ENCODE measurements at places on chromosomes 12 and 14. TPM values are rescaled to one million over a fixed set of nuclear protein-coding genes. Genes with fewer than 3 reads are reported as not detected.

GRCh38 chr14:76129851-76130576, 21.7 kb upstream of the GPATCH2L start:
- no peaks in the 10 kb centered on the region for H3K4me1 ChIP-seq
- no peak for DNase-seq
- no peak overlapping the region for H3K4me3 ChIP-seq
- H3K27me3 ChIP-seq = peaks cover 26% of the 10 kb centered on the region
- H3K36me3 ChIP-seq = no peaks in the 10 kb centered on the region
- no peak overlapping the region for H3K27ac ChIP-seq

- H3K27me3 ChIP-seq = no peaks in the 10 kb centered on the region
- H3K36me3 ChIP-seq = no peaks in the 10 kb centered on the region
- no peak overlapping the region for H3K4me3 ChIP-seq
- no peak overlapping the region for H3K27ac ChIP-seq
- DNase-seq = no peak
- no peaks in the 10 kb centered on the region for H3K4me1 ChIP-seq
Measured at GRCh38 chr12:125742413-125742812, 677.2 kb downstream of the AACS start.

- DNase-seq = no peak
- no peak overlapping the region for H3K27ac ChIP-seq
- H3K4me3 ChIP-seq = no peak overlapping the region
- H3K27me3 ChIP-seq = peaks cover 11% of the 10 kb centered on the region
Measured at GRCh38 chr12:130983328-130984017, 29.8 kb downstream of the ADGRD1 start.

DNA sequence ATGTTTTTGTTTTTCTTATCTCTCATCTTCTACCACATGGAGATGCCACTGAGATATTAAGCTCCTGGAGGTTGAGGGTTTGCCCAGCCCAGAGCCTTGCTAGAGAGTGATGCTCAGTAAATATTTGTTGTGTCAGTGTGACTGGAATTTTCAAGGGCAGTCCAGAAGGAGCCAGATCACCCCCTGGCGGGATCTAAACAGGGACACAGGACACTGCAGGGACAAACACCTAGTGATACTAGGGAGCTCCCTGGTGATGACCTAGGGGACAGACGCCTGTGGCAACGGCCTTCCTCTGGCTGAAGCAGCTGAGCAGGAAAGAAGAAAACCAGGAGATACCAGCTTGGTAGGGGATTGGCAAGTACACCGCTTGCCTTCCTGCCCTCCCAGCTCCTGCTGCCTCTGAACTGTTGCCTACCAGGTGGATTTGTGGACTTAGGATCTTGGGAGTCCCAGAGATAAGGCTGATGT, 714.4 kb upstream of the TBX3 start:
- H3K27me3 ChIP-seq = no peaks in the 10 kb centered on the region
- H3K4me3 ChIP-seq = no peak overlapping the region
- H3K27ac ChIP-seq = no peak overlapping the region
- no peaks in the 10 kb centered on the region for H3K36me3 ChIP-seq
- DNase-seq = no peak

DNA sequence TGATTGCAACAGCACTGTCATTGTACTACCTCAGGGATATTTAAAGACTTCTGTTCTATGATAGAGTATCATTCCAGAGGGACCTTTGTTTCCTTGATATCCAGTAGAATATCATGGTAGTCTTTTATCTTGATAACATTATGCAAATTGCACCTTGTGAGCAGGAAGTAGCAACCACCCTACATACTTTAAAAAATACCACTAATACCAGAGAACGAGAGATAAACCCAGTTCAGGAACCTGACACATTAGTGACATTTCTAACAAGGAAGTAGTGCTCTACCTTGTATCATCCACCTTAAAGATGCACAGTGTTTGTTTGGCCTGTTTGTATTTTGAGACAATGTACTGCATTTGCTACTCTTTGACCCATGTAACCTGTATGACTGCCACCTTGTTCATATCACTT, 8.8 kb upstream of the MAP4K5 start:
- H3K4me3 ChIP-seq = no peak overlapping the region
- H3K36me3 ChIP-seq = peaks cover 6% of the 10 kb centered on the region
- no peak for DNase-seq
- H3K27me3 ChIP-seq = peaks cover 7% of the 10 kb centered on the region
- no peak overlapping the region for H3K27ac ChIP-seq

The LRP1 gene
- total RNA-seq = 0.94 TPM

DNA sequence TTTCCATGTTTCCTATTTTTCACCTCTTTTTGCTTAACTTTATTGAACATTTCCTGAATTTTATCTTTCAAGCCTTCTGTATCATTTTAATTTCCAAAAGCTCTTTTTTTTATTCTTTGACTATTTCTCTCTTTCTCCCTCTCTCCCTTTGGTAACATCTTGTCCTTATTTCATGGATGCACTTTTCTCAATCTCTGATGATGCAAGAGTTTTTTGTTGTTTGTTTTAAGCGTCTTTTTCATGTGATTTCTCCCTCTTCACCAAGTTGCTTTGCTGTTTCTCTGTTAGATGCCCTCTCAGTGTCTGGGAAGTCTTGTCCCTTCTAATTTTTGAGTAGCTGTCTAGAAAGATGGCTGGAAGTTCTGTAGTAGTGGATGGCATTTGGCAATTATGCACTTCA, 62.6 kb downstream of the ANO6 start:
- H3K27ac ChIP-seq = no peak overlapping the region
- DNase-seq = no peak
- H3K27me3 ChIP-seq = no peaks in the 10 kb centered on the region

GRCh38 chr12:54082397-54082892, 28.8 kb downstream of the HOXC4 start:
- peaks cover 14% of the 10 kb centered on the region for H3K27me3 ChIP-seq
- peak; percentile 50 for DNase-seq
- H3K4me3 ChIP-seq = peak overlapping the region; percentile 74

The INSM2 gene
- total RNA-seq = not detected

DNA sequence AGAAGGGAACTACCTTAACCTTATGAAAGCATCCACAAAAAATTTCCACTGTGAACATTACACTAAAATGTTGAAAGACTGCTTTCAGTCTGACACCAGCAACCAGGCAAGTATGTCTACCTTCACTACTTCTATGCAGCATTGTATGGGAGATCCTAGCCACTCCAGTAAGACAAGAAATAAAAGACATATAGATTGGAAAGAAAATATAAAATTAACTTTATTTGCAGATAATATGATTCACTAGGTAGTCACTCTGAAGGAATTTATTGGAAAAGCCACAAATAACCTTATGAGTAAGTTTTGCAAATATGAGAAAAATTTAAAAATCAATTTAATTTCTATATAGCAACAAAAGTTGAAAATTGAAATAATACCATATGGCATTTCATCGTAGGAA, 172.0 kb downstream of the RERGL start:
- H3K4me1 ChIP-seq = no peaks in the 10 kb centered on the region
- no peak for DNase-seq
- no peak overlapping the region for H3K4me3 ChIP-seq
- H3K27ac ChIP-seq = no peak overlapping the region

The FAM181A gene
- total RNA-seq = not detected

GRCh38 chr14:101072945-101073597, 169.5 kb upstream of the RTL1 start:
- no peak overlapping the region for H3K27ac ChIP-seq
- no peaks in the 10 kb centered on the region for H3K36me3 ChIP-seq
- no peaks in the 10 kb centered on the region for H3K4me1 ChIP-seq
- no peak overlapping the region for H3K4me3 ChIP-seq
- DNase-seq = no peak

DNA sequence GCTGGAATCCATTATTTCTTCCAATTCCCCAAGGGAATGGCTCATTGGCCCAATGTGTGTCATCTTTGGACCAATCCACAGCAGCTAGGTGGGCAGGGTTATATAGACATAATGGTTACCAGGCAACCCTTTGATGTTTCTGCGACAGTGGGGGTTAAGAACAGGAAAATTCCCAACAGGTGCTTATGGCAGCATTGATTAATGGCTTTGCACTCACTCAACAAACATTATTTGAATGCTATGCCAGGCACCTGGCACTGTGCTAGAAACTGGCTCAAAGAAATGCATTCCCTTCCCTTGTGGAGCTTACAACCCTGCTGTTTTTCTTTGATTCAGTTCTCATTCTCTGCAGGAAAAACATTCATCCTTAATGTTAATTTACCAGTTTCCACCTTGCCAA, 1221.0 kb downstream of the AACS start:
- DNase-seq = no peak
- no peaks in the 10 kb centered on the region for H3K4me1 ChIP-seq
- H3K36me3 ChIP-seq = no peaks in the 10 kb centered on the region

The MRPL51 gene
- total RNA-seq = 241 TPM

DNA sequence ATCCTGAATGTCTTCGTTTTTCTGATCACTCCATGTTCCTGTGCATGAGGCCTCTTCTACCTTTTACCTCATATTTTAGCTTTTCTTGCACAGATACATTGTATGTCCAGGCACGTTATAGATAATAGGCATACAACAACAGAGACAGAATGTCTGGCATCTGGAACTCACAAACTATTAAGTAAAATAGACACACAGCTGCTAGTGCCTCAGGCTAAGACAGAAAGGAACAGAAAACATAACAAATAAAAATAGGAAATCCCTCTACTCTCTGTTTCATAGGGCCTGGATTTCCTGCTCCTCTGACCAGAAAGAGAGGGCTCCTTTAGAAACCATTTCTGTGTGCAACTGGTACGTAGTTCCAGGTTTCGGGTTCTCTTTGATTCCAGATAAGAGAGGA, 48.6 kb downstream of the ATXN7L3B start:
- no peaks in the 10 kb centered on the region for H3K27me3 ChIP-seq
- H3K36me3 ChIP-seq = no peaks in the 10 kb centered on the region
- no peaks in the 10 kb centered on the region for H3K4me1 ChIP-seq
- no peak for DNase-seq

The TCL1A gene
- total RNA-seq = not detected

DNA sequence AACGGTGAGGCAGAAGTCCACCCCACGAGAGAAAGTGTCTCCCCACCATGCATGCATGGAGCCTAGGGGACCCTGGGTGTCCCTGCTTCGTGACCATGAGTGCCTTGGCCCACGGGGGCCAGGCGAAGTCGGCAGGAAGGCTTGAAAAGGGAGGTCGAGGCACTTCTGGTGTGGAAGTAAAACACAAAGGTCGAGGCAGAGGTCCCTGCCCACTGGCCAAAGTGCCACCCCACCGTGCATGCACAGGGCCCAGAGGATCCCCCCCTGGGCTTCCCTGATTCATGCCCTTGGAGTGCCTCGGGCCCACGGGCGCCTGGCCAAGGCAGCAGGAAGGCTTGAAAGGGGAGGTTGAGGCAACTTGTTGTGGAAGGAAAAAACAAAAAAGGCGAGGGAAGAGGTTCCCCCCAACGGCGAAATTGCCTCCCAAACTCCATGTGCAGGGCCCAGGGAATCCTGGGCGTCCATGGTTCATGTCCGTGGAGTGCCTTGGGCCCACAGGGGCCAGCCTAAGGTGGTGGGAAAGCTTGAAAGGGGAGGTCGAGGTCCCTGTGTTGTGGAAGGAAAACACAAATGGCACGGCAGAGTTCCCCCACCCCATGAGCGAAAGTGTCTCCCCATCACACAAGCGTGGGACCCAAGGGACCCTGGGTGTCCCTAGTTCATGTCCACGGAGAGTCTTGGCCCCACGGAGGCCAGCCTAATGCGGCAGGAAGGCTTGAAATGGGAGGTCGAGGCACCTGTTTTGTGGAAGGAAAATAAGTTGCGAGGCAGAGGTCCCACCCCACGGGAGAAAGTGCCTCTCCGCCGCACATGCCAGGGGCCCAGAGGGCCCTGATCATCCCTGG, 372.1 kb downstream of the ALG10 start:
- H3K4me3 ChIP-seq = no peak overlapping the region
- peaks cover 2% of the 10 kb centered on the region for H3K36me3 ChIP-seq
- no peaks in the 10 kb centered on the region for H3K4me1 ChIP-seq
- no peak overlapping the region for H3K27ac ChIP-seq
- no peak for DNase-seq

The IAPP gene
- not detected for total RNA-seq

DNA sequence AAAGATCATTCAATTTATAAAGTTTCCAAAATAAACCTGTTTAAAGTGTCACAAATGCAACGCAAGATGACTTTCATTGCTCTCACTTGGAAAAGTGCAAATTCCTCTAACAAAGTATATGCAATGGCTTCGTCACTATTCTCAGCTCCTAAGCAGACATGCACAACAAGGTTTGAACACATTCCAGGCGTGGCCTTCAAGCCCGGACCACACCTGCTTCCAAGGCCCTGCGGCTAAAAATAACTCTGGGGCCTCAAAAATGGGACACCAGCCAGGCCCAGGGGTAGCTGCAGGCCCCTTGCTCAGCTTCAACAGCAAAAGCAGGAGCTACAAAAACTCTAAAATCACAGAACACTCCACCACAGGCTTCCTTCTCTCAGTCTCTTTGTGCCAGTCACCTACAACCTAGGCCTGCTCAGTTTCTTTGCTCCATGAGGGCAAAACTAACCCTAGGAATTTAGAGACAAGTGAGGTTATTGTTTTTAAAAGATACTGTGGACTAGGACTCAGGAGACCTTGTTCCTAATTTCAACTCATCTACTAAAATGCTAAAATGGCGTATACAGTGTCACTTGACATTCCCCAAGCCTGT, 29.3 kb downstream of the DUSP16 start:
- no peaks in the 10 kb centered on the region for H3K27me3 ChIP-seq
- no peak for DNase-seq
- H3K27ac ChIP-seq = no peak overlapping the region
- H3K4me1 ChIP-seq = peaks cover 35% of the 10 kb centered on the region
- peaks cover 12% of the 10 kb centered on the region for H3K36me3 ChIP-seq
- H3K4me3 ChIP-seq = no peak overlapping the region

- no peak overlapping the region for H3K27ac ChIP-seq
- no peaks in the 10 kb centered on the region for H3K27me3 ChIP-seq
- no peaks in the 10 kb centered on the region for H3K4me1 ChIP-seq
- peaks cover 6% of the 10 kb centered on the region for H3K36me3 ChIP-seq
Measured at GRCh38 chr14:102213984-102214658, 74.4 kb downstream of the WDR20 start.

GRCh38 chr14:69464379-69464778, 20.1 kb upstream of the PLEKHD1 start:
- no peaks in the 10 kb centered on the region for H3K4me1 ChIP-seq
- H3K4me3 ChIP-seq = no peak overlapping the region
- no peaks in the 10 kb centered on the region for H3K36me3 ChIP-seq

- peak overlapping the region; percentile 12 for H3K27ac ChIP-seq
- no peak overlapping the region for H3K4me3 ChIP-seq
- H3K4me1 ChIP-seq = peaks cover 62% of the 10 kb centered on the region
- peaks cover 11% of the 10 kb centered on the region for H3K36me3 ChIP-seq
- DNase-seq = no peak
Measured at GRCh38 chr12:108825201-108825950, 32.0 kb downstream of the SSH1 start.

GRCh38 chr12:49352351-49352750, 5.7 kb downstream of the DNAJC22 start:
- no peak overlapping the region for H3K27ac ChIP-seq
- peaks cover under 1% of the 10 kb centered on the region for H3K4me1 ChIP-seq
- no peaks in the 10 kb centered on the region for H3K36me3 ChIP-seq
- no peak overlapping the region for H3K4me3 ChIP-seq
- H3K27me3 ChIP-seq = peaks cover 52% of the 10 kb centered on the region
- DNase-seq = no peak

GRCh38 chr12:120847392-120847791, 56.8 kb downstream of the SPPL3 start:
- H3K27me3 ChIP-seq = no peaks in the 10 kb centered on the region
- DNase-seq = no peak
- H3K27ac ChIP-seq = no peak overlapping the region
- peaks cover 37% of the 10 kb centered on the region for H3K4me1 ChIP-seq
- no peak overlapping the region for H3K4me3 ChIP-seq

The TSPAN19 gene
- not detected for total RNA-seq

The DPF3 gene
- total RNA-seq = 7.4 TPM

GRCh38 chr12:15220451-15220850, 766 bp downstream of the RERG start:
- peaks cover 45% of the 10 kb centered on the region for H3K27me3 ChIP-seq
- peaks cover 9% of the 10 kb centered on the region for H3K4me1 ChIP-seq
- no peaks in the 10 kb centered on the region for H3K36me3 ChIP-seq
- DNase-seq = no peak
- H3K4me3 ChIP-seq = no peak overlapping the region
